ENCODE measurements at places on chromosomes 4 and X.

- peak; percentile 51 for DNase-seq
Measured at GRCh38 chr4:1899149-1900086, 28.2 kb downstream of the NSD2 start.

GRCh38 chr4:23856630-23857029 lies 33.2 kb downstream of the PPARGC1A start:
- no peak for DNase-seq

GRCh38 chrX:40871385-40872082 lies 136.2 kb upstream of the MED14 start:
- no peak for DNase-seq

- DNase-seq: no peak
Measured at GRCh38 chrX:20711366-20711765, 444.7 kb upstream of the RPS6KA3 start.

DNA sequence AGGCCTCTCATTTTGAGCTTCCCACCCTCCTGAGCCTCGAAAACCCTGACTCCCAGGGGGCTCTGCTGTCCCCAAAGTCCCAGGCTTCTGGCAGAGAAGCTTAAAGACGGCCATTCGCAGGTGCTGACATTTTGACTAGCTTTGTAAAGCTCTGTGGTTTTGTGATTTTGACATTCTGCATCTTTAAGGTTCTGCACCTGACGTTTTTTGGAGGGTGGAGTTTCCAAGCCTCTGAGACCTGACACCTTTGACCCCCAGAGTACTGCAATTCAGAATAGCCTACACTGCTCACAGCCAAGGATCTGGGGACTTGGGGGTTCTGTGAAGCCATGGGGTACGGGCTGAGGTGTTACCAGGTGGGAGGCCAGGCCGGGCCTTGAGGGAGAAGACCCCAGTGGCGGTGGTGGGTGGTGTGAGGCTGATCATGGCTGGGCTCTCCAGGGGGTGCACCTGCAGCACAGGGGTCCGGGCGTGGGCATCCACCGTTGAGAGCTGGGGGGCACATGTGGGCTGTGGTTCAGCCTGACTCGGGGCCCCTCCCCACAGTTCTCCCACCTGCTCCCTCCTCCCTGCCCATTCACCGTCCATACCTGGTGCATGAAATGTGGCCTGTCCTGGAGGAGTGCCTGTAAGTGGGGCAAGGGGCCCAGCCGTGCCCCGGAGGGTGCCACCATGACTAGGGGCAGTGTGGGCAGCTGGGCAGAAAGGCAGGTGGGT lies 7.3 kb downstream of the FOXP3 start:
- no peak for DNase-seq

- no peak for DNase-seq
Measured at GRCh38 chrX:136646602-136647239, 1.2 kb upstream of the CD40LG start.

DNA sequence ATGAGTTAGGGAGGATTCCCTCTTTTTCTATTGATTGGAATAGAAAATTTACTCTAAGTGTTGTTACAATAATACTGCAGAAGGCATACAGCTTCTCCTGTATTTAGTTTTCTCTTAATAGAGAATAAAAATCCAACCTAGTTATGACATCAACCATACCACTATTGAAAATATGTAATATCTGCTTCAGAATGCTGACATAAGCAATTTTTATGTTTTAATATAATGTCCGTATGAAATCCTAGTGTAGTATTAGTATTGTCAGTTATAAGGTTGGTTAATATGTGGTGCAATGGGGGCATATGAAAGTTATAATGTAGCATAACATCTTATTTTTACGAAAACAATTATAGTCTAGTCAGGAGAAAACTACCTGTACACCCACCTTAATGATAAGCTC lies 68.2 kb downstream of the HEPH start:
- no peak for DNase-seq

- DNase-seq: no peak
Measured at GRCh38 chr4:51895158-51895557, 52.2 kb downstream of the DCUN1D4 start.

GRCh38 chr4:48858130-48858529 lies 27.2 kb downstream of the OCIAD1 start:
- DNase-seq: no peak

DNA sequence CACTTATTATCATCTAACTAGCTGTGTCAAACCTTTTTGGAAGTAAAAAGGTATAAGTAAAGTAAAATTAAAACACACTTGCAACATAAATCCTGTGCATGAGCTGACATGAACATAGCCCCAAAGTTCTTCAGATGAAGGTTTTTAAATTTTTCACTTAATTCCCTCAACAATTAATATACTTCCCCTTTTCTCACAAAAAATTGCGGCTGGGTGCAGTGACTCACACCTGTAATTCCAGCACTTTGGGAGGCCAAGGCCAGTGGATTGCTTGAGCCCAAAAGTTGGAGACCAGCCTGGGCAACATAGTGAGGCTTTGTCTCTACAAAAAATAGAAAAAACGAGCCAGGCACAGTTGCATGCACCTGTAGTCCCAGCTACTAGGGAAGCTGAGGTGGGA lies 16.8 kb downstream of the RASGEF1B start:
- no peak for DNase-seq

GRCh38 chr4:67874986-67875385 lies 8.8 kb downstream of the TMPRSS11D start:
- DNase-seq: no peak

- DNase-seq: no peak
Measured at GRCh38 chr4:70564033-70564432, 28.0 kb upstream of the AMBN start.

GRCh38 chr4:89413518-89413917 lies 105.9 kb upstream of the GPRIN3 start:
- no peak for DNase-seq

All from stimulated activated CD8-positive, alpha-beta memory T cell treated with anti-CD3 and anti-CD28 coated beads, Interleukin-4, amount 100 ng/mL, for 1 hour (primary cell).